ENCODE measurements at places on chromosomes 13 and 19.

DNA sequence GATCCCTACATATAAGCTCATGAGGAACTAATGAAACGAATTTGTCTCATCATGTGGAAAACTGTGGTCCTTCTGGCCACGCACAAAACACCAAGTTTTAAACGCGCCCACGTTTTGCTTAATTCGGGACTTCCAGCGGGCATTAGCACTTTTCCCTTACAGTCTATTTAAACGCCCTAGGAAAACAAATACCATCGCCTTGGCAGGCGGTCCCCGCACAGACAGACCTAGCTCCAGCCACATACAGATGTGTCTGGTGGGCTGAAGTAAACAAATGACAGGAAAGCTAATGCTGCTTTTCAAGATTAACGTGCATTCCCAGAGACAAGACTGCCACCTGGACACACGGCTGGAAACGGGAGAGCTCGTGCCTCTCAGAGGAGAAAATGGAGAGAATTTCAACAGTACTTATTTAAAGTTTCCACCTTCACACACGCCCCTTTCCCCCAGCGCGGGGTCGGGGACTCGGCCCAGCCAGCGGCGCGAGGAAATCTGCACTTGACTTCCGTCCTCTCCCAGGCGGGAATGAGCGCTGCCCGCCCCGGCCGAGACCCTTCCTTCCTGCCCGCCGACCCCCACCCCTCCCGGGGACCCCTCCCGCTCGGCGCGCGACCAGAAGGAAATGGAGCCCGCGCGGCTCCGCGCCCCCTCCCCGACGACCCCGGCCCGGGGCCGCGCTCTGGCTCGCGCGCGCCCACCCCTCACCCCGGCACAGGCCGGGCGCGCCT is 931 bp downstream of the USP12 start:
- DNase-seq, result peak; percentile 36

DNA sequence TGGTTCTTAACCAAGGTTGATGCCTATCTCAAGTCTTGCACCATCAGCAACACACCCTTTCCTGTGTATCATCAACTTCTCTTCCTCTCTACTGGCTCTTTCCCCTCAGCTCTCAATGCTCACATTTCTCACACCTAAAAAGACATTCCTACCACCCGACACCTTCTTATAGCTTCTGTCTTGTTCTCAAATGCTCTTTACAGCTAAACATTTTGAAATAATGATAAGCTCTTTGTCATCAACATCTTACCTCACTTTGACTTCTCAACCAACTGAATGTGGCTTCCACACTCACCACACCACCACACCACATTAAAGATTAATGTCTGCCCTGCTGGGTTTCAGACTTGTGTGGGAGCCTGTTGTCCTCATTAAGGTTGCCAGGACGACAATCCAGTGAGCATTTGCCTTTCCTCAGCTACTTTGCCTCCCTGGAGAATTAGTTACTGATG is 67.8 kb downstream of the RXFP2 start:
- DNase-seq, result no peak

GRCh38 chr13:37481011-37481884 is 117.3 kb downstream of the POSTN start:
- no peak for DNase-seq

DNA sequence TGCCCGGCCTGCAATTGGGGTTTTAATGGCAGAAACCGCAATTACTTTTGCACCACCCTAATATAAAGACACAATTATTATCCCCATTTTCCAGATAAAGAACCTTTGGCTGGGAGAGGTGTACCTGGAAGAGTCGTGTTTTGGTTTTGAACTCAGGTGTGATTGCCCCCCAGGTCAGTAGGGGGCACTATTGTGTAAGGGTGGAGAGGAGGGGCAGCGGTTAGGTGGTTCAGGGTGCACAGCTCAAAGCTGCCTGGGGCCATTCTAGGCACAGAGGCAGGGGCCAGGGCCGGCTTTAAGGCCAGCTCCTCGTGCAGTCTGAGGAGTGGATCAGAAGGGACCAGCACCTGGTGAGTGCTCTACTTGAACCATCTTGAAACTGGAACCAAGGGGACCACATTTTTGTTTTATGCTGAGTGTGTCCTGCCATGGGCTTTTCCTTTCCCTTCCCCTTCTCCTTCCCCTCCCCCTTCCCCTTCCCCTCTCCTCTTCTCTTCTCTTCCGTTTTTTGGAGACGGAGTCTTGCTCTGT is 5.8 kb upstream of the FCGRT start:
- peak; percentile 77 for DNase-seq

- DNase-seq, result no peak
These were observed 82.2 kb downstream of the LACC1 start for GRCh38 chr13:43961909-43962308.

GRCh38 chr13:113448545-113448884 is 4.8 kb downstream of the ADPRHL1 start:
- no peak for DNase-seq

DNA sequence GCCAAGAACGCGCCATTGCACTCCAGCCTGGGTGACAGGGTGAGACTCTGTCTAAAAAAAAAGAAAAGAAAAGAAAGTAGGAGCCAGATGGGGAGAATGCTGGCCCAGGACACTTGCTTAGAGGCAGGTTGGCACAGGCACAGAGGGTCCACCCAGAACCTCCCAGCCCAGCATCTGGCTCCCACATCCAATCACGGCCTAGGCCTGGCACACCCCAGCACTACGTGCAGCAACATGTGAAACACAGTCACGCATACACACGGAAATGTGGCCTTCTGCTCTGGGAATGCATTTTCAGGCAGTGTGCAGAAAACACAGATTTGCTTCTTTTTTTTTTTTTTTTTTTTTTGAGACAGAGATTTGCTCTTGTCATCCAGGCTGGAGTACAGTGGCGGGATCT is 20.9 kb upstream of the FOSB start:
- DNase-seq, result no peak

GRCh38 chr13:77811381-77811780 is 107.2 kb downstream of the EDNRB start:
- no peak for DNase-seq

- DNase-seq, result no peak
These were observed 1589.9 kb downstream of the SLITRK1 start for GRCh38 chr13:82292334-82292733.

DNA sequence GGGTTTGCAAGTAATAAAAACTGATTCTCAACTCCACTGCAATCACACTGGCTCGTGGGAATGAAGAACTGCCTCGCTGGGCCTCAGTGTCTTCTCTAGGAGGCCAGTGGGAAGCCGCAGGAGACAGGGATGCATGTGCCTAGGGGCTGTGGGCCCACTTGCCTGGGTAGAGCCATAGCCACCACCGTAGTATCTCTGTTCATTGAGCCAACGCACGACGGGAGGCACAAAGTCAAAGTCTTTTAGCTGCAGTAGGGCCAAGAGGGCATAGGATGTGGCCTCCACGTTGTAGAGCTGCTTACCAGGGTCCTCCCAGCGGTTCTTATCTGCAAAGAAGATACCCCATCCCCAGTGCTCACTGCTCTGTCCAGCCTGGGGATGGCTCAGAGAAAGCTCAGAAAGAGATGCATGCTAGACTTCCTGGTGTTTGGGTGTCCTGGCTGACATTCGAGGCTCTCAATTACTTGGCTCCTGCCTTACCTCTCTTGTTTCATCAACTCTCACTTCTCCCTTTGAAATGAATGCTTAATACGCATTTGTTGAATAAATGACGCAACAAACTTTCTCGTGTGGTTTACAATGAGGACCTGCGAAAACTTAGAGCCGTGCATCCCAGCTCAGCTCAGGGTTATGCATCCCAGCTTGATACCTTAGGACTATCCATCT is 16.1 kb upstream of the TNFSF14 start:
- DNase-seq, result no peak

DNA sequence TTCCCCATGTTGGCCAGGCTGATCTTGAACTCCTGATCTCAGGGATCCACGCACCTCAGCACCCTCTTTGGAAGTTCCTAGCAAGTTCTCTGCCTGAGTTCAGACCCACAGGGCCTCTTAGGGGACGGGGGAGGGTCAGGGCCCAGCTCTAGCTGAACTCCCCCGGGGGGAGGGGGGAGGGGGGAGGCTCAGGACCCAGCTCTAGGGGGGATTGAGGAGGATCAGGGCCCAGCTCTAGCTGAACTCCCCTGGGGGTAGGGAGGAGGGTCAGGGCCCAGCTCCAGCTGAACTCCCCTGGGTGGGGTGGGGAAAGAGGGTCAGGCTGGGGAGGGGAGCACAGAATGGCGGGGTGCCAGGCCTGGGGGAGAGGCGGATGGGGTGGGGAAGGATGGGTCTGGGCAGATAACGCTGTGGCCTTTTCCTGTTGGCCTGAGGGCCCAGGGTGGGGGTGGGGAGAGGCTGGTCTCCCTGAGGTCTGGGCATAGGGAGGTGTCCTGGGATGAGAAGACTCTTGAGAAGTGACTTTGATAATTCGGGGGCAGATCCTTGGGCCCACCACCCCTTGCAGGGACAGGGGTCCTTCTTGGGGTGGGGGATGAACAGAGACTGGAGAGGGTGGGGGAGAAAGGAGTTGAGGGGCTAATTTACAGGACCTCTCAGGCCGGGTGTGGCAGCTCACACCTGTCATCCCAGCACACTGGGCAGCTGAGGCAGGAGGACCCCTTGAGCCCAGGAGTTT is 5.5 kb upstream of the PTBP1 start:
- DNase-seq, result no peak

- no peak for DNase-seq
These were observed 65.8 kb downstream of the MLLT1 start for GRCh38 chr19:6213696-6214641.

GRCh38 chr13:108987944-108988343 is 358.5 kb downstream of the MYO16 start:
- DNase-seq, result no peak

DNA sequence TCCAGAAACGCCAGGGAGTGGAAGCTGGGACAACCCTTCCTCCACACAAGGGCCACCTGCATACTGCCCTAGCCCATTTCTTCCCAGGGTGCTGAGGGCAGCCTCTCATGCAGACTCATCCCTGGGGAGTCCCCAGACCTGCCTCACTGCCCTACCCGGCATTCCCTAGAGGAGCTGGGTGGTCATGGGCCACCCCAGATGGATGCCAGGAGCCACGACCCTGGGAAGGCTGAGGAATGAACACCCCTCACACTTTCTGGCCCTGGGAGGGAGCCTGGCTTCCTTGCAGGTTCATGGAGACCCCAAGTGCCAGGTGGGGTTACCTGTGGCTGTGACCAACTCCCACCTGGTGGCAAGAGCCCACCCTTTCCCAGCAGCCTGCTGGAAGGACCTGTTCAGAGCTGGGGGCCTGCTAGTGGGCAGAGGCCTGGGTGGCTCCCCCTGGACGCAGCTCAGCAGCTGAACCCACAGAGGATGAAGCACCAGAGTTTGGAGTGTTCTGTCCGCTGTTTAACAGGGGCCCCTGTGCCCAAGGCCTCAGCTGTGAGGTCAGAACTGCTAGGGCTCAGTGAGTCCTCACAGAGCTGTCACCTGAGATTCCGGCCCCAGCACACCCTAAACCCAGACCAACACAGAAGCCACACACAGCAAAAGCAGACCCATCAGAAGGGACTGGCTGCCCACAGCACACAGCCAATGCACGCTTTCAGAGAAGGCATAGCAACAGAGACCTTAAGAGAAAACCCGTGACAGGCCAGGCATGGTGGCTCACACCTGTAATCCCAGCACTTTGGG is 6.6 kb downstream of the ACP4 start:
- no peak for DNase-seq

- DNase-seq, result no peak
These were observed 77.2 kb downstream of the KLF12 start for GRCh38 chr13:74056801-74057542.

DNA sequence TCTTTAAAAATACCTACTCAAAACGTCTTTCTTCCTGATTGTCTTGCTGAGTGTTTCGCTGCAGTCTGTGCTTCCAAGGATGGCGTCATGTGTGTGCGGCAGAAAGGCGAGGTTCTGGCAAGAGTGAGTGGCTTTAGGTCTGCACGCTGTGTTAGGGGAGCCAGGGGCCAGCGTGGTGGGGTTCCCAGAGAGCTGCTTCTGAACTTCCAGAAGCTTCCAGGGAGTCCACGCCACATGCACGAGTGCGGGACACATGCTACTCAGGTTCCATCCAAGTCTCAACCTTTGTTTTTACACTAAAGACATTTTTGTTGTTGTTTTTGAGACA is 67.9 kb downstream of the ATP11A start:
- DNase-seq, result no peak

GRCh38 chr13:76398425-76398824 is 487.8 kb downstream of the KCTD12 start:
- no peak for DNase-seq

GRCh38 chr13:42996584-42996983 is 4.5 kb upstream of the EPSTI1 start:
- DNase-seq, result no peak

DNA sequence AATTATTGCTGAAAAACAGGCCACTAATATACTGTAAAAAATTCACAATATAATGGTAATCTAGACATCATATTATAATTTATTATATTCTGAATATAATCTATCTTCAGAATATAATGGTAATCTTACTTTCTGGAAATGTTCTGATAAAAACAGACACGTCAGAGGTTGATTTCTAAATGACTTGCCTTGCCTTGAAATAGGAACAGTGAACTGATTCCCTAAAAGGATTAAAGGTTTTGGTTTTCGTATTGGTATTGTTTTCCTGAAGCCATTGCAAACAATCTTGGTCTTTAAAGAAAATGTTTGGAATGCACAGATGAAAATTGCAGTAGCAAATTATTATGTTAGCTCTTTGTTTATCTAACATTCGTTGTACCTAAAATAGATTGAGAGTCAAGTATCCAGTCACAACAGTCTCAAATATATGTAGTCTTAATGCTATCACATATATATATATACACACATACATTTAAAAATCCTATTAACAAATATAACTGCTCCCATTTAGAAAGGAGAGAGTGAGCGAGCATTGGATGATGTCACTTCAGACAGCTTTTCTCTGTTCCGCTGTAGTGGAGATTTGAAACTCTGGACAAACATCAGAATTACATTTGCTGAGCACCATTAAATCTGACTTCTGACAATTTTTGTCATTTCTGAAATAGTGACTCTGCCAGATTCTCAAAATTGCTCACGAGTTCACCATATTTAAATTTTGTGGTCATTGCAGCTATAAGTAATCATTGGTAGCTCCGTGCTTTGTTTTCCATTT is 1.7 kb downstream of the ITM2B start:
- DNase-seq, result no peak

- no peak for DNase-seq
These were observed 6.9 kb downstream of the DCLK1 start for GRCh38 chr13:36124236-36124822.

GRCh38 chr19:640161-640558 is 481 bp downstream of the FGF22 start:
- DNase-seq, result no peak

- DNase-seq, result no peak
These were observed 55.4 kb upstream of the ATP12A start for GRCh38 chr13:24624801-24625231.

GRCh38 chr19:35013041-35013819 is 13.1 kb downstream of the GRAMD1A start:
- peak; percentile 85 for DNase-seq

GRCh38 chr19:15640294-15640903 is at the start of gene CYP4F3:
CYP4F3 (plus strand) TSS chr19:15640897; CDS start chr19:15641416, 519 bp downstream.
- DNase-seq, result no peak

- DNase-seq, result no peak
These were observed 367.2 kb downstream of the ZNF536 start for GRCh38 chr19:30739394-30739793.

Data from activated CD8-positive, alpha-beta memory T cell treated with anti-CD3 and anti-CD28 coated beads, Interleukin-2, amount 50 U/mL, for 4 hours (primary cell).